ENCODE measurements at places on chromosomes 5 and 9.

- no peak for DNase-seq
Observed at GRCh38 chr5:150107909-150108447, 21.6 kb upstream of the CSF1R start.

DNA sequence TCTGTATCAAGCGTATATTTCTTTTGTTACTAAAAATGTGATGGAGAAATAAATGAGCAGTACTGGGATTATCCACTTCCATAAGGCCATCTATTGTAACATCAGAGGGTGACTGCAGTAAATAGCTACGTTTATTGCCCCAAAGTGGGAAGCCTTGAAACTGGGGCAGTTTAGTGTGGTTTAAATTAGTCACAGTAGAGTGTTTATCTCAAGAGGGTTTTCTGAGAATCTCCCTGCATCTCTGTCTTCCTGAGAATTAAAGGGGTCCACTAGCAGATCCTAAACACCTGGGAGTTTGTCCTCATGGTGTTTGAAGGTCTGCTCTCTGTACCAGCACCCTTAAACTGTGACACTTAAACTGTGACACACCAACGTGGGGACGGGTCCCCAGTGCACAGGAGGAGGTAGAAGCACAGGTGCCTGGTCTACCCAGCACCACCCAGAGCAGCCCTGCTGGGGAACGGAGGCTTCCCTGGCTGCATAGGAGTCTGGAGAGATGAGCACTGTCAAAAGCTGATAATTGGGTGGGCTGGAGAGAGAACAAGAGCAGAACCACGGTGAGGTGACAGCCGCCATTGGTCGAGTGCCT lies 25.2 kb downstream of the PRRC2B start:
- DNase-seq = no peak

DNA sequence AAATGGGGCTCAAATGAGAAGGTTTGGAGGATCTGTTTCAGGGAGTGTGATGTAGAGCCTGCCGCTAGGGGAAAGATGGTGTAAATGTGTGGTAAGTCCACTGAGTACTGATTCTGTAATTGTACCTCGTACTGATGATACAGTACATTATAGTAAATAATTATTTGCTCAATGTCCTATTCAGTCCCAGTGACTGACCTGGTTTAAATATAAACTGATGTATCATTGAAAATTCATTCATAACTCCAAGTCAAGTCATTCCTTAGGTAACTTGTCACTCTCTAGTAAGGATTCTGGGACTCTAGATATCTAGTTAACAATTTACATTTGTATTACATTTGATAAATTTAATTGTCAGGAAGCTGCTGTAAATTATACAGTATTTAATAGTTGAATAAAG lies 667.3 kb downstream of the DTWD2 start:
- DNase-seq = no peak

- DNase-seq = no peak
Observed at GRCh38 chr9:106962615-106963363, 99.8 kb downstream of the ZNF462 start.

- no peak for DNase-seq
Observed at GRCh38 chr5:147203213-147203612, 31.6 kb upstream of the STK32A start.

- no peak for DNase-seq
Observed at GRCh38 chr5:62340979-62341378, 35.0 kb downstream of the KIF2A start.

- no peak for DNase-seq
Observed at GRCh38 chr5:148961261-148962199, 101.3 kb downstream of the SH3TC2 start.

DNA sequence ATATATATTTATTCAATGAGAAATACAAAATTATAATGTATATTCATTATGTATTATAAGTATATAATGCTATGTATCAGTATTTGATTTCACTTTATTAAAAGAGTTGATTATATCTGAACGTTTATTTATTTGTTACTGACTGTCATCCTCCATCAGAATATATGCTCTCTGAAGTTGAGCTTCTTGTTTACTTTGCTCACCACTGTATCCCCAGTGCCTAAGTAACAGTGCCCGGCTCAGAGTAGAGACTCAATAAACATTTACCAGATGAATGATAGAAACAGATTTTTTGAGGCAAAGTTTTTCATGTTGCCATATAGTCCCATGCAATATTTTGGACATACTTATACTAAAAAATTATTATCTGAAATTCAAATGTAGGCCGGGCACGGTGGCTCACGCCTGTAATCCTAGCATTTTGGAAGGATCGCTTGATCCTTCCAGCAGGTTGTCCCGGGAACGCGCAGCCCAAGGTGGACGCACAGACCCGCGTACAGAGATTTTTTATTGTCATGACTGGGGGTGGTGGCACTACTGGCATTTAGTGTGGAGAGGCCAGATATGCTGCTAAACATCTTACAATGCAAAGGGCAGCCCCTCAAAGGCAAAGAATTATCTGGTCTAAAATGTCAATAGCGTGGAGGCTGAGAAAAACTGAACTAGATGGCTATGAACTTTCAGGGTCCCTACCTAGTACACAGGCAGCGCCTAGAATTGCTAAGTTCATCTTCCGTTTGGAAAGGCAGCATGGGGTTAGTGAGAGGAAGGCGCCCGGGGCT lies 761 bp upstream of the DNAJC25 start:
- no peak for DNase-seq

- no peak for DNase-seq
Observed at GRCh38 chr9:89418882-89419640, 78.9 kb downstream of the SEMA4D start.

- no peak for DNase-seq
Observed at GRCh38 chr5:39079147-39079546, 4.9 kb upstream of the RICTOR start.

DNA sequence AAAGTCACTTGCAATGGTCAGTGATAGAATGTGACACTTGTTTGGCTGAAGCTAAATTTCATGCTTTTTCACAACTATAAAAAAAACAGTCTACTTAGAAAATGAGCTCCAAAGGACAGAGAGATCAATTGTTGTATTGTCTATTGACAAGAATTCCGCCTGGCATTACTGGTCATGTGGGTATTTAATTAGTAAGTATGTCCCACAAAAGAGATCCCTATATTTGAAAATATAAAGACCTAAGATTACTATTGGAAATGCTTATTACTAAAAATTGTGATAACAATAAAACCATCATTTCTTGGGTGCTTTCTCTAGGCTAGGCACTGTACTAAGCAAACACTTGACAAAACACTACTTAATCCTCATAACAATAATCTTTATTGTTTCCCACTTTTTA lies 745.2 kb upstream of the C9orf72 start:
- DNase-seq = no peak

GRCh38 chr5:129461711-129462332 lies 1.7 kb downstream of the ADAMTS19 start:
- DNase-seq = no peak

DNA sequence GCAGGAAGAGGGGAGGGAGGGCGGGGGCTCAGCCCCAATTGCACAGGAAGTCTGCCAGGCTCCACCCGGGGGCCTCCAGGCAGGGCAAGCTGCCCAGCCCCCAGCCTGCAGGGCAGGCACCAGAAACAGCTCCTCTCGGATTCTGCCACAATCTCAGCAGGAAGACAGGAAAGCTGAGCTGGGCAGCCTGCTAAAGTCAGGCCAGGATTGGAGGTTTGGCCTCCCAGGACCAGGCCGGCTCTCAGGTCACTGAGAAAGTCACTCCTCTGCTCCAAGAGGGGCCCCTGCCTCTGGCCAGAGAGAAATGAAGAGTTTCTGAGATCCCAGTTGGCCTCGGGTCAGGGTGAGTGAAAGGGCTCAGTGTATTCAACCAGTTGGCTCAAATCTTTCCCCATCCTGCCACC lies 54.6 kb upstream of the STXBP1 start:
- peak; percentile 69 for DNase-seq

DNA sequence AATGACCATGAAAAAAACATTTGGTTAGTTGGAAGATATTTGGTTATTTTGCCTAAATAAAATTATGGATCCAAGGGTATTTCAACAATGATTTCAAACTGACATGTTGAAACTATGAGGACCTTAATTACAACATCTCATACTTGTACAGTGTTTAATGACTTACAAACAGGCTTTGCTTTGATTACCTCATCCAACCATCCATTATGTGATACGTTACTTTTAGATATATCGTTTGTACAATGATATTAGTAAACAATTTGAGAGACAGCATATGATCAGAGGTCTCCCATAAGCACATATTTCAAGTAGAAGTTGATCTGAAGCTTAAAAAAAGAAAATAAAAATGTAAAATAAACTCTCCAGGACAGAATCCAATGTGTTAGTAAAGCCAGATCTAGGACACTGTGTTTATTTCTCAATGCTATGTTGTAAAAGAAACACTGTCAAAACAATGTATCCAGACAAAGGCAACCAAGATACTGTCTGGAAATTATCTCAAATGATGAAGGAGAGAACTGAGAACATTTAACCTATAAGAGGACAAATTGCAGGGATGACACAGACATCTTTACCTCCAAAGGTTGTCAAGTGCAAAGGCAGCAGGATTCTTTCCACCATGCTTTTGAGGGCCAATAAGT lies 116.0 kb upstream of the TARS1 start:
- DNase-seq = no peak

DNA sequence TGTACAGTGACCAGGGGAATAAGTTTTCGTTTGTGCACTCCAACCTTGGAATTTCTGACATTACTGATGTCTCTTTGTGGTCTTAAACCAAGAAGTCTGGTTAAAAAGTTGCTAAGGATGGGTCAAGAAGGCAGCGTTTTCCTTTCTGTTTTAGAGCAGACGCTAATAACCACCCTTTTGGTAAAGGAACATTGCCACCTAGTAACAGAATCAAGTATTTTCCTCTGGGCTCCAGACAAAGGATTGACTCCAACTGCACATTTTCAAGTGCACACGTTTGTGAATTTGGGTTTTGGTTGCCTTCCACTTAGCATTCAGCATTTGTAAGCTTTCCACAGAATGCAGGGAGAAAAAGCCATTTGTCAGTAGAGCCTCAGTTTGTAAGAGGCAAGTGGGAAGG lies 22.2 kb upstream of the CEP78 start:
- no peak for DNase-seq

DNA sequence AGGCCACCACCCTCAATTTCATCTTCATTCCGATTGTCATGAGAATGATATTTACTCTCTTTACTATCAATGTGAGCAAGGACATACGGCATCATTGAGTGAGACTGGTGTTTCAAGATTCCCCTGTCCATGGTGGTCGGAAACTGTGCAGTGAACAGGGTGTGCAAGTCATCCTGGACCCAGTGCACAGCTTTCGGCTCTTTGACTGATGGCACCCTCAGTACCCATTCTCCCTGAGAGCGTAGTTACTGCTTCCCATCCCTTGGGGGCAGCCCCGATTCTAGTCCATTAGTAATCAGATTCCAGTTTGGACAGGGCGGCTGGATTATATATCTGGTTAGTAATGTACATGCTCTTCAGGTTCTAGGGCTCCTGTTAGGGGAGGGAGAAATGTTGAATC lies 61.7 kb upstream of the SUB1 start:
- DNase-seq = no peak

DNA sequence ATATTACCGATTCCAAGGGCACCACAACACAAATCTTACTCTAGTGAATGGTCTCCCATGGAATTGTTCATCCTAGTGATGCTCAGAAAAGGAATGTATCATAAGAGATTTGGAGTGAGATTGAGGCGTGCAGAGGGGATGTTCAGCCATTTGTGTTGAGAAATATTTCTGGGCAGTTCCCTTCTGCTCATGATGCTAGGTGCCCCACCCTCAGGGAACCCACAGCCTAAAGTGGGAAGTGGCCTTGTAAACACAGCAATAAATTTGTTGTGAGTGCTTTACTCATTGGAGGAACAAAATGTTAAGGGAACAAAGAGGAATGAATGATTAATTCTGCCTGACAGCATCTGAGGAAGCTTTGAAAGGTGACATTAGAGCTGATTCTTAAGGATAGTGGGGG lies 129.9 kb downstream of the TLE4 start:
- DNase-seq = no peak

- DNase-seq = no peak
Observed at GRCh38 chr5:150600616-150601490, 39.6 kb upstream of the SYNPO start.

DNA sequence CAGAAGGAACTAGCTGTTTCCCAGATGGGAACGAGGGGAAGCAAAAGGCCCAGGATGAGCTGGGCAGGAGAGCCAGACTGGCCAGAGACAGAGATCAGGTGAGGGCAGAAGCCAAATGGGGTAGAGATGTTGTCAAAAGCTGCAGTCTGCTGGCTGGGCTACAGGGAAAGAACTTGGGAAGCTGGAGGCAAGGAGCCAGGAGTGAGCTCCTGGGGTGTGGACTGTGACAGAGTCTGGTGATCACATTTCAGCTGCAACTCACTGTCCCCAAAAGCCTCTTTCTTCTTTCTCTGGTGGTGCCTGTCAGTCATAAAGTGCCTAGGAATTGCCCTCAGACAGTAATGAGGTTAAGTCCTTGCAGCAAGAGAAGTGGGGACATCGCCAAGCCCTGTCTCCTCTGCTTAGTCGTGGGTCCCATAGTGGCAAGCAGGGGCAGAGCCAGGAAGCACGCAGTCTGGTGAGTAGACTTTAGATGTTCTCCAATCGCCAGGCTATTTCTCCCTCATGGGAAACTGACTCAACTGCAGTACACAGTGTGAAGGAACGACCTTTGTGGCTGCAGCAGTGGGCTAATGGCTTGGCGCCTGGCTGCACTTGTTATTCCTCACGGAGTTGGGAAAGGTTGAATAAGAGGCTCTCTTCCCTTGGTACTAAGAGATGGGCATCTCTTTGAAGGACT lies 2.5 kb upstream of the FSD1L start:
- no peak for DNase-seq

DNA sequence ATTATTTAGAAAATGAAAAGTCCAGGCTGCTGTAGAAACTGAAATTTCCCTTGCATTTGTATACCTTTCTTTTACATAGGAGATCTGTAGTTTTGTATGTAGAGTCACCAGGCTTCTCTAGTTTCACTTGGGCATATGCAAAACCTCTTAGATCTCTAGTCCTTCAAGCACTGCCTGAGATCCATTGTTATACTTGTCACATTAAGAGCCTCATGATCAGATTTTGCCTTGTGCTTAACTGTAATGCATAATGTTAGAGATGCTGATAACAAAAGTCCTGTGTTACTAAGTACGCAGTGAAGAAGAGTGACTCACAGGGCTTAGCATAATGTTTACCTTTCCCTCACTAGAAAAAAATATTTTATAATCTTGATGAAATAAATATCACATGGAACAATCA lies 250.2 kb downstream of the CYLC2 start:
- no peak for DNase-seq

DNA sequence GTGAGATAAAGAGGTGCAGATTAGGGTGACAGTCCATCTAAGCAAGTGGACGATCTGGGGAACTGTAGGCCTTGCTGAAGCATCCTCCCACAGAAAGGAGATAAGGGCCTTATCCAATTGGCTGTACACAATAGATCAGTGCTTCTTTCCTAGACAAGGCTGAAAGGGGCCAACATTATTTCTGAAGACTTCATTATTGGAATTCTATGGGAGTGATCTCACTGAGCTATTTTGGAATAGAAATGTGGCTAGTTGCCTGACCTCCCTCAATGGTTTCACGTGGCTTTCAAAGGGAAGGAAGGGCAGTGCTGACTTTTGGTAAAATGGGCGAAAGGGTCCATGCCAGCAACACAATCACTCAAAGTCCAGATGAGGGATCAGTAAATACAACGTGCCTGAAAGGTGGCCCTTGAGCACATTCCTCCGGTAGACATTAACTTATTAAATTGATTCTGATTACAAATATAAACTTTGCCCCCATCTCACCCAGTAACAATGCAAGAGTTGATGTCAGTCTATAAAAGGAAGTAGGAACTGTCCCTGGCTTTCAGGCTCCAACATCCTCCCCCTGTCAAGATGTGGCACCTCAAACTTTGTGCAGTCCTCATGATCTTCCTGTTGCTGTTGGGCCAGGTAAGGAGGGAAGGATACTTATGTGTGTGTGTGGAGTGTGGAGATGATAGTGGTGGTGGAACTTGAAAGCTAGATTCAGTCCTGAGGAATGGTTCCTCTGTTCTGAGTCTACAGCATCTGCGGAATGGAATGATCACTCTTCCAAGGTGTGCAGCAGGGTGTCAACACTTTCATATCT lies at the start of gene LEAP2:
TSS of gene LEAP2 (plus strand) at position 550 of the 811 bp plus-strand sequence. CDS start at position 577, 27 bp downstream.
- DNase-seq = no peak

All from RWPE2 (cell line).